NCI-H2029 (cell line): ENCODE measurements at places on chromosomes 16 and 17.

GRCh38 chr17:29772981-29773380 is 150.3 kb upstream of the CORO6 start:
- no peak for DNase-seq

- no peak for DNase-seq
Measured at GRCh38 chr16:2775765-2776499, 1.1 kb downstream of the ELOB start.

GRCh38 chr17:3827124-3827773 is 18.8 kb downstream of the NCBP3 start:
- peak; percentile 0 for DNase-seq

GRCh38 chr17:19579867-19580565 is 46.4 kb downstream of the SLC47A1 start:
- no peak for DNase-seq

DNA sequence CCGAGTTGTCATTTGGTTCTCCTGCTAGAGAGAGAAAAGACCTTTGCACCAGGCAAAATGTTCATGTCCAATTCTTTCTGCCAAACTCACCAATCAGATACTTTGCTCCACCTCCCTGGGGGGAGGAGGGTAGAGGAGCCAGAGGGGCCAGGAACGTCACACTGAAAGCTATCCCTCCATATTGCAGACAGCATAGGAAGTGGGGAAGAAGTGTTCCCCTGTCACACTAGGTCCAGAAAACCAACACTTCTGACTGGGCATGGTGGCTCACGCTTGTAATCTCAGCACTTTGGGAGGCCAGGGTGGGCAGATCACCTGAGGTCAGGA is 9.5 kb downstream of the HSD17B2 start:
- no peak for DNase-seq
